Stimulated activated CD4-positive, alpha-beta T cell treated with anti-CD3 and anti-CD28 coated beads, Interleukin-4, amount 100 ng/mL, for 48 hours (primary cell): ENCODE measurements at places on chromosomes 13 and 19.

DNA sequence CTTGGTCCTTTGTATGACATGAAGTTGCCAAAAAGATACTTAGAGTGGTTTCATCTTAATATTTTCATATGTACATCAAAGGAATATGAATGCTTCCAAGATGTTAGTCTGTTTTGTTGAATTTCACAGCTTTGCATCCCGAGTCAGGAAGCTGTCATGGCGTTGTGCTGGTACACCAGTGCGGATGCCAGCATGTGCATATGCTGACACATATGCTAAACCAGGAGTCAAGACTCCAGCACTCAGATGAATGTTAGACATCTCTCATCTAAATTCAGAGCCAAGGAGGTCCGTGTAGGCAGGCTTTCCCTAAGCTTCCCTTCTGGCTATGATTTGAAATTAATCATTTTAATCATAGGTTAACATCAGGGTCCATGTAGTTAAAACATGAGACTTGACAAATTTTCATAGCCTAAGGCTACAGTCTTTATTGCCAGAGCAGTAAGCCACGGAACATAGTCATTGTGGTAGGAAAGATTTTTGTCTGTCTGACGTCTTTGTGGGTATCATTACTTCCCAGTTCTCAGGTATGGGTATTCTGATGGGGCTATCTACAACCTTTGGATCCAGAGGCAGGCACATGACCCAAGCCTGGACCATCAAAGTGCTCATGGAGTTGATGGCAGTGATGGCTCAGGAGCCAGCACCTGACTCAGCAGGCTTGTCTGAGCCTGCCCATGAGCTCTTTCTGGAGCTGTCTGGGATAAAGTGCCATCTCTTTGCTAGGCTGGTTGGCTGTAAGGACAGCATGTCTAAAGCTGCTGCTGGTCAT is 246.1 kb downstream of the KCNRG start:
- no peak for DNase-seq

DNA sequence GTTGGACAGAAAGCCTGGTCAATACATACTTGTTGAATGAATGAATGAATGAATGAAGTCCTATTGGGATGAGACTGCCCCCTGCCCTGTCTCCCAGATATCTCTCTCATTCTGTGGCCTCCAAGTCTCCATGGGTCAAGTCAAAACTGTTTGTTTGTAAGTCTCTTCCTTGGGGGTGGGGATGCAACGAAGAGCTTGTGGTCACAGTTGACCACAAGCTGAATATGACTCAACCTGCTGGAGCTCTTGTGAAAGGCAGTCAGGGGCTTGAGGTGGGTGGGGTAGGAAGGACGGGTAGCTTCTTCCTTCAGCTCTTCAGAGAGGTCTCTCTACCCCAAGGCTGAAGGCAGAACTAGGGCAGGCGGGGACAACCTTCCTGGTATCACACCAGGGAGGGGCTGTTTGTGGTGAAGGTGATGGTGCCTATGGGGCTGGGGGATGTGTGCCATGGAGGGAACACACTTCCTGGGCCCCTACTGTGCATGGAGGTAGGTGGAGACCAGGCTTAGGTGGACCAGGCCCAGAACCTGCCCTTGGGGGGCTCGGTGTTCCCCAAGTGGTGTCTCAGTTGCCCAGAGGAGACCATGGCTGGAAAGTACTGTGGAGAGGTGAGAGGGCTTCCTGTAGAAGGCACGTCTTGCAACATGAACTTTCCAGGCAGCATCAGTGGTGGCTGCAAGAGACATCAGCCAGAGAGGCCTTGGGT is 8.0 kb downstream of the MYO1F start:
- no peak for DNase-seq

DNA sequence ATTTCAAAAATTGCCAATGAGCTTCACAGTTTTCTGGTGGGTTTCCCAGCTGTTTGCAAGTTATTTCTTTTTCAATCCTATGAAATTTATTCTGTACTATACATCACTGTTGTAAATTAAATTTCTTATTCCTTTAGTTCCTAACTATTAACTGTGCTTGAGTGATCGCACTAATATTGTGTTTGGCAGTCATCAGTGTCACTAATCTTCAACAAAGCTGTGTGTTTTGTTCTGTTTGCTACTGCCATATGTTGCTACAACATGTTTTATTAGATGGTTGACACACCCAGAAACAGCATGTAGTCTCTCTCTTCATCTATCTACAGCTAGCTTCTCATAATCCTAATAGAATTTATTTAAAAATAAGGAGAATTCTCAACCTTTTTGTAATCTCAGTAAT is 453.6 kb upstream of the PRR20A start:
- DNase-seq = no peak

GRCh38 chr19:38736036-38736412 is 8.2 kb downstream of the CAPN12 start:
- DNase-seq = peak; percentile 44

- DNase-seq = no peak
Measured at GRCh38 chr19:29278716-29279115, 65.8 kb upstream of the UQCRFS1 start.

DNA sequence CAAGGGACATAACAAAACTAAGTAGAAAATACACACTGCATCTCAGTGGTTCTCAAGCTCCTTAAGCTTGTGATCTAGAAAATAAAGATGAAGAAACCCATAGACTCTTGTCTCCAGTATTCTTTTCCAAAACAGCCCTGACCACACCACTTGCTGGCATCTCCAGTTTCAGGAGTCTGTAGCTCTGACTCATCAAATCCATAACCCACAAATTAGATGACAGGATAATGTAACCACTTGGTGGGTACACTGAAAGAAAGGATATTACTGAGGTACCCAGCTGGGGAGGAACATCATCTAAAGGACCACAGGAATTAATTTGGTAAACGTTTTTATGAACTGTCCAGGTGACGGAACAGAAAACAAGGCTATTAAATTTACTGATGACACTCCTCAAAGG is 214.7 kb downstream of the VWA8 start:
- DNase-seq = no peak

DNA sequence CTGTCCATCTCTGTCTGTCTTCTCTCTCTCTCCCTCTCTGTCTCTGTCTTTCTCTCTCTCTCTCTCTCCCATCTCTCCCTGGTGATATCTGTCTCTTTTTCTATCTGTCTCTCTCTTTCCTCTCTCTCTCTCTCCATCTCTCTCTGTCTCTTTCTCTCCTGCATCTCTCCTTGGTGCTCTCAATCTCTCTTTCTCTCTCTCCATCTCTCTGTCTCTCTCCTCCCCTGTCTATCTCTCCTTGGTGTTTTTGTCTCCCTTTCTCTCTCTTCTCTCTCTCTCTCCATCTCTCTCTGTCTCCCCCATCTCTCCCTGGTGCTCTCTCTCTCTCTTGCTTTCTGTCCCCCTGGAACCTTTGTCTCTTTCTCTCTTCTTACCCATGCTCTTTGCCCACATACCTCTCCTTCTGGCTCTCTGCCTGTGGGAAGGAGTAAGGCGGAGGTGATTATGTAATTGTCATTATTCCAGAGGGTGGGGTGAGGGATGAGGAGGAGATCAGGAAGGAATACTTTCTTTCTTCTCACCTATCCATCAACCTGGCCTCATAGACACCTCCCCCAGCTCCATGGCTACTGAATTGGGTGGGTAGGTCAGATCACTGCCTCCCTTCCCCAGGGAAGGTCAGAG is 30.9 kb upstream of the CYP2B6 start:
- no peak for DNase-seq

- DNase-seq = no peak
Measured at GRCh38 chr19:16601378-16602052, 26.5 kb downstream of the MED26 start.

- DNase-seq = no peak
Measured at GRCh38 chr19:40144947-40145748, 46.1 kb upstream of the MAP3K10 start.

GRCh38 chr19:29673451-29674371 is 8.4 kb downstream of the PLEKHF1 start:
- DNase-seq = no peak

DNA sequence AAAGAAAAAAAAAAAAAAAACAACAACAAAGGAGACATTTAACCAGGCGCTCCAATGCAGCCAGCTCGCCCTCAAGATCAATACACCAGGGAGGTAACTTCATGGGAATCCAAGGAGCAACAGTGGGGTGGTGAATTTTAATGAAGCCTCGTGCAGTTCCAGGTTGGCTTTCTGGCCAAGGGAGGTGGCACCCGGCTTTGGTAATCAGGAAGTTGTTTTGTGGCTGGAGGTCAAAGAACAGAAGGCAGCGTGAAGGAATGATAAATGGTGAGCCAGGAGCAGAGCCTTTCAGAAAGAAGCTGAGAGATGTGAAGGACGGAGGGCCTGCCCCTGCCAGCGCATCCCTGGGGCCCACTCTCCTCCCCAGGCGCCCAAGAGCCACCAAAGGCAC is 188.2 kb upstream of the TSC22D1 start:
- DNase-seq = no peak
